ENCODE measurements at places on chromosomes 16 and 17.

GRCh38 chr17:51006601-51007000 lies 114.1 kb downstream of the SPAG9 start:
- DNase-seq = no peak

DNA sequence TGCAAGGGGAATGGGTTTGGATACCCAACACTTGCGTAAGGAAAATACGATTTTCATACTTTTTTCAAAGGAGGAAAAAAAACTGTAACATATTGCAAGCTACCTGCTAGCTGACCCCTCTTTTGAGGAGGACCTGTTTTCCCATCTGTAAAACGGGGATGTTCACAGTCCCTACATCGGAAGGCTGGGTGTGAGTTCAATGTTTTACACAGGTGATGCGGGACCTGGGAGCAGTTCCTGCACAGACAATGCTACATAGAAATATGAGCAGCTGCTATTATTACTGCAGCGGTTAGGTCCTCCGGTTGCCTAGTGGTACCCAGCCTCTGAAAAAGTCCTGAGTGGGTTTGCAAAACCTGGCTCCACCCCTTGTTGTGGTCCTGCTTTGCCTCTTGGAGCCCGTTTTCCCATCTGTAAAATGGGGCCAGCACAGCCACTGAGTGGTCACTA lies 3.5 kb downstream of the SOCS1 start:
- no peak for DNase-seq

DNA sequence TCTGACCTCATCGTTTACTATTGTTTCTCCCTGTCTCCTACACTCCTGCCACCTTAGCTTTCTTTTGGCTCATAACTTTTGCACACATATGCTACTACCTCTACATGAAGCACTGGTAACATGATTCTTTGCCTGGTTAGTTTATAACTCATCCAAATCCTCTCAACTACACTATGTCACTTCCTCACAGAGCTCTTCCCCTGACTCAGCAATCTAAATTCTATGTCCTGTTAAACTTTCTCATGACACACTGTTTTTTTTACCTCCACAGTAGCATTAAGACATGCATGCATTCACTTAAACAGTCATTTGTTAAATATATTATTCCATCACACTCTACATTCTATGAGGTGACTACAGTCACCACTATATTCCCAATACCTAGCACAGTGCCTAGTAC lies 19.7 kb downstream of the APPBP2 start:
- DNase-seq = no peak

DNA sequence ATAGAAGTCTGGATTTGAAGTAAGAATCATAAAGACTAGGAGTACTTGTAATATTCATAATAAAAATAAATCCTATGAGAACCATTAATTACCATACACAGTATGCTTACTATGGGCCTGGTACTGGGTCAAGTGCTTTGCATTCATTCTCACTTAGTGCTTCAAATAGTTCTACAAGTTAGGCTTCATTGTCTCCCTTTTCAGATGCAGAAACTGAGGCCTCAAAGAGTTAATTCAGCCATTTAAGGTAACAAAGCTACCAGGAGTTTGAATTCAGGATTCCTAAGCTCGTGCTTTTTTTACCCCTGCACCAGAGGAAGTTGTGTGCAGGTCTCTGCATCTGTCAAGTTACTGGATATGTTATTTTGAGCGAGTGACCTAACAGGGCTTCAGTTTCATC lies 1098.4 kb upstream of the EEF2KMT start:
- peak; percentile 38 for DNase-seq

DNA sequence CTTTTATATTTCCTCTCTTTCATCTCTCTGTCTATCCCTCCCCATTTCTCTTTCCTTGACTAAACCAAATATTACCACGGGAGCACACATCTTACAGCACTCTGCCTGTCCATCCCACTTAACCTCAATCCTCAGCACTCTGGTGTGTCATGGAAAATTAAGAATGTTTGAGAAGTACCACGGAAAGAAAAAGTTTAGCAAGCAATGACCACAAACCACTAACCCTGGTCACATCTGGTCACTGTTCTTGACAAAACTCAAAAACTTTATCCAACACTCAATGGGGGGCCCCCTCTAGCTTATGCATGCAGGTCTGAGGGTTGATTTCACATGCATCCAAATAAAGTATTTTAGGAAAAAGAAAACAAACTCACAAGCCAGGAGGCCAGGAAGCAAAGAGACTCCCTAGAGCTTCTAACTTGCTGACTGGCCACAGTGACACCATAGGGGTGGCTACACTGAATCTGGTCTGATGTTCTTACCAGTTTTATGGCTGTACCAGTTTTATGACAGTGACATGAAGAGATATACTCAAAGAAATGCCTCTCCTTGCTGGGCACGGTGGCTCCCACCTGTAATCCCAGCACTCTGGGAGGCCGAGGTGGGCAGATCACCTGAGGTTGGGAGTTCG lies 229.2 kb downstream of the STX8 start:
- no peak for DNase-seq

DNA sequence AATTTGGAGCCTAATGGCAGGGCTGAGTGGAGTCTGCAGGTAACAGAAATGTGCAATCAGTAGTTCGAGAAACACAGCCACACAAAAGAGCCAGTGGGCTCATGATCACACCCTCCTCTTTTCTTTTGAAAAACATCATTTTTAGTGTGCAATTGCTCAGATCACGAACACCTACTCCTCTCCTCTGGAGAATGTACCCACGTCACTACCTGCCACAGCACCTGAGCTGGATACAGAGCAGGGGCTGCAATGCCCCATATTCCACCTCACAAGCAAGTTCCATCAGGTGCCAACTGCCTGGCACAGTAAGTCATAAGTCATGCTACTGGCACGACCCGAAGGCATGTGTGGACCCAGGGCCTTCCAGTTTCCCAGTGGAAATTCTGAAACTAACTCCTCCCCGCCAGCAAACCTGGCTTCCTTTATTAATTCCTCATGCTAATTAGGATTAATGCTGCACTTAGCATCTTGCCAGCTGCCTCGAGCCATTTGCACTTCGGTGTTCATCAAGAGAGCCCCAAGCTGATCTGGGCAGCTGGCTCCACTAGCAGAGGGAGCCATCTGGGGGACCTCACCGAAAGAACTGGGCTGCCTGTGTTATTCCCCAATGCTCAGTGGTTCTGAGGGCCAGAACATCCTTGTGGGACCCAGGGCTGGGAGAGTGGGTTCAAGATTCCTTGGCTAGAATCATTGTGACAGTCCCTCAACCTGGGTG lies 2.4 kb downstream of the CACNG4 start:
- DNase-seq = no peak

DNA sequence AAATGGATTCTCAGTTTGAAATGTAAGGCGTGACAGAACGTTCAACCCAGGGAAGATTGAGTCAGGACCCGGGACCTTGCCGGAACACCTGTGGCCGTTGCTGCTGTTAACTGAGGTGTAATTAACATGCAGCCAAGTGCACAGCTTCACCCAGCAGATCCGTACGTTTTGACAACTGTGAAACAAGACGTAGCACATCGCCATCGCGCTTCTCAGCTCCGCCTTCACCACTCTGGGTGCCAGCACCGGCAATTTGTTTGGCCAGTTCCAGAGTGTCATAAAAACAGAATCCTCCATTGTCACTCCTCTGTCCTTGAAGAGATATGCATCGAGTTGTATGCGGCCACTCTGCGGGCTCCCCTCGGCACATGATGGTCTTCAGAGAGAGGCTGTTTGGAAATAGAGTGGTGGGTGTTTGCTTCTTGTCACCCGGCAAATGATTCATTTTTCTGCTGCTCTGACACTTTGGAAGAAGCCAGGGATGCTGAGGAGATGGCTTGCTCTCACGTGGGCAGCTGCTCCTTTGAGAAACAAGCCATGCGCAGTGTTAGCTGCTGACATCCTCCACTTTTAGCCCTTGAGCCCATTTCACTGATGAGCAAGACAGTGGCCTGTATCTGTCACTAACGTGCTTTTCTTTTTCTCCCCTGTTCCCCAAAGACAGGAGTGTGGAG lies 22.6 kb downstream of the NAA60 start:
- no peak for DNase-seq

DNA sequence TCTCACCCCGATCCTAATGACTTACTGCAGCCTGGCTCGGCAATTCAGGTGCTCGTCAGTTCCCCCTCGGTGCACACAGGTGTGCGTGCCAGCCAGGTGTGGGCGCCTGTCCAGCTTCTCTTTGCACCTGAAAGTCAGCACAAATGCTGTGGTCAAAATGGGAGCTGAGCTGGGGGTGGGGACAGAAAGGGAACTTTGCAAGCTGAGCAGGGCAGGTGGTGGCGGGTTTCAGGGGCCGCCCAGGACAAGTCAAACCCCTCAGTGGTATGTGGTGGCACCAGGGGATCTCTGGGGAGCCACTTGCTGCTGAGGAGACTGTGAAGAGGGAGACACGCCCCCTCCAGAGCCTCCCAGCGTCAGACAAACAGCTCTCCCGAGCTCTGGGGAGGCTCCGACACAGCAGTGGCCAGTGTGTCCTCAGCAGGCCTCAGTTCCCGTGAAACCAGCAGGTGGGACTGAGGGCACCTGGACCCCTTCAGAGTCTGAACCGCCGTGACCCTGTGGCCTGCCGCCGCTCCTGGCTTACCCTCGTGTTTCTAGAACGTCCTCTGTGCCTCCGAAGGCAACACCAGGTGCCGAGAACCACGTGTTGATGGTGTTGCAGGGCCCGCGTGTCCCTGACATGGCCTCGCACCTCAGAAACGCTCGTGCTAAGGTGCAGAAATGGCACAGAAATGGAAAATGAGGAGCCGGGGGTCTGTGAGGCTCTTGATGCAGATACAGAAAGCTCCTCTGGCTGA lies 233.5 kb upstream of the TNRC6C start:
- peak; percentile 35 for DNase-seq

GRCh38 chr16:81321039-81321438 lies 6.3 kb downstream of the GAN start:
- no peak for DNase-seq

GRCh38 chr17:49287481-49287880 lies 56.9 kb upstream of the PHOSPHO1 start:
- no peak for DNase-seq

DNA sequence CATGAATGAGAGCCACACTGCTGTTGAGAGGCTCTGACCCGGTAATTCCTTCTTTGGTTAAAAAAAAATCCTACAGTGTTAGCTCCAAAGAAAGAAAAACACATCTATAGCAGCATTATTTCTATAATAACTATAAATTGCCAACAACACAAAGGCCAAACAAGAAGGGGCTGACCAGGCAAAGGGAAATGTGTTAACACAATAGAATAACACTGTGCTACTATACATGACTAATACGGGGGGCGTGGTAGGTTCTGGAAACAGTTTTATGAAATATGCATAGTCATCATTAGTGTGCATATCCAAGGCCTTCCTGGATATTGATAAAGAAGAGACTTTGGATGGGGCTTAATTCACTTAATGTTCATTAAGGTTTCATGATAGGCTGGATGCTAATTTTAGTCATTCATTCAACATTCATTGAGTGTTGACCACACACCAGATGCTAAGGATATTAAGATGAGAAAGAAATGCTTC lies 50.0 kb upstream of the CCL1 start:
- DNase-seq = no peak

GRCh38 chr16:1037394-1038257 lies 34.9 kb upstream of the SSTR5 start:
- no peak for DNase-seq

GRCh38 chr16:7651803-7652570 lies 319.3 kb downstream of the RBFOX1 start:
- peak; percentile 41 for DNase-seq

GRCh38 chr17:64773836-64774761 lies 112.0 kb upstream of the SMURF2 start:
- peak; percentile 97 for DNase-seq

DNA sequence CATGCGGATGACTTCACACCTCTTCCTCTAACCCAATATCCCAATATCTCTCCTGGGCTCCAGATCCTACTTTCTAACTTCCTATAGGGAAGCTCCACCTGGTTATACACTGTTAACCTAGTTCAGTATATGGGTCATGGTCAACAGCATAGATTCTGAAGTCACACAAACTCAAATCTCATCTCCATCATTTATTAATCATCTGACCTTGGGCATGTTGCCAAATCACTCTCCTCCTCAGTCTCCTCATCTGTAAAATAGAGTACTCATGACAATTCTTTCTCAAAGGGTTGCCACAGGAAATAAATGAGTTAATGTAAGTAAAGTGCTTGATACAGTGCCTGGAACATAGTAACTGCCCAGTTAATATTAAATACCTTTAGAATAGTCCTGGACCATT lies 593 bp upstream of the CD300E start:
- DNase-seq = no peak

DNA sequence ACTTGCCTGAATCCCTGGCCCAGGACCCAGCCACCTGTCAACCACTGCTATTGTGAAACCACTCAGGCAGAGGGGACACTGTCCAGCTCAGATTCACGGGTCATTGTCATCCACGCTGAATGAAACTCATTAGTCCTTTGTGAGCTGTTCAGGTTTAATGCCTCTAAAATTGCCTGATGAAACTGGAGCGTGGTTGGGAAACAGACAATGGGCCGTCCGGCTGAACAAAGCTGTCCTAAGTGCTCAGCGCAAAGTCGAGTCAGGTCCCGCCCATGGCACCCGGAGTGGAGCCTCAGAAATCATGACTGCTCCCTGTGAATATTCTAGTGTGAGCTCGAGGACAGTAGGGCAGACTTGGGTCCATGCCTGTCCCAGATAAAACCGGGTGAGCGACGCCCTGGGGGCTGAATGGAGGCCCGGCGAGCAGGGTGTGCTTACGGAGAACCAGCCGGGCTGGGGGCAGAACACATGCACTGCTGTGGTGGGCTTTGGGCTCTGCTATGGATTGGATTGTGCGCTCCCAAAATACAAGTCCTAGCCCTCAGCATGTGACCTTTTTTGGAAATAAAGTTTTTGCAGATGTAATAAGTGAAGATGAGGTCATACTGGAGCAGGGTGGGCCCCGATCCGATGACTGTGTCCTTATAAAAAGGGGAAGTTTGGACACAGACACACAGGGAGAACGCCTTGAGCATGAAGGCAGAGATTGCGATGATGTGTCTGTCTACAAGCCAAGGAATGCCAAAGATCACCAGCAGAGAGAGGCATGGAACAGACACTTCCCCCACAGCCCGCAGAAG lies 12.9 kb upstream of the CMIP start:
- DNase-seq = no peak

- DNase-seq = no peak
Measured at GRCh38 chr17:69497161-69497560, 82.7 kb downstream of the MAP2K6 start.

DNA sequence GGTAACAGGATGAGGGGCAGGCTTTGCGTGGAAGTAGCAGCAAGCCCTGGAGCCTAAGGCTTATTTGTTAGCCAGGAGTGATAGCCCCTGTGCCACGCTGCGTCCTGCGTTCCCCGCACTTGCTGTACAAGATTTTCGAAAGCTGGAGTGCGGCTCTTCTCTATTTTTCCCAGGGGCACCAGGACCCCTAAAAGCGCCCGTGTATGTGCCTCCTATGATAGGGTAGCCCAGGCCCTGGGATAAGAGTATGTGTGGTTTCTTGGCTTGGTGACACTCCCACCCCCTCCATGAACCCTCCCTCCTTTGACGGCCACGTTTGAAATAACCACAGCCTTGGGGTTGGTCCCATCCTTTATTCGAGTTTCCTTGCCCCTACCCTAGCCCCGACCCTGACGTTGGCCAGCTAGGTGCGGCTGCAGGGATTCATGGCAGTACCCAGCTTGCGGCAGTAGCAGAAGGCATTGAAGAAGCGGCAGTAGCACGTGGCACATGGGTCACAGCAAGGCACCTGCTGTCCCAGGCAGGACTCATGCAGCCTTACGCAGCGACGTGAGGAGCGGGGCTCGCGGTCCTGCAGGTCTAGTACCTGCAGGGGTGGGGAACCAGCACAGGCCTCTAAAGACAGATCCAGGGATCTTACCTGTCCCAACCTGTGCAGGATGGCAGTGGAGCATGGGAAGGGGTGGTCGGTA lies 968 bp downstream of the AGRP start:
- no peak for DNase-seq

GRCh38 chr17:77323413-77324171 lies 182.8 kb downstream of the SEC14L1 start:
- peak; percentile 30 for DNase-seq

Data from H9 (cell line).